ENCODE measurements at places on chromosomes 5 and 9. TPM values are rescaled to one million over a fixed set of nuclear protein-coding genes. Genes with fewer than 3 reads are reported as not detected.
A peak's percentile ranks its signal among the peaks of the same experiment; 100 is the strongest.

GRCh38 chr5:132274050-132274792 lies 16.7 kb downstream of the PDLIM4 start:
- no peak for DNase-seq

Gene HAVCR2
- not detected for total RNA-seq

GRCh38 chr9:112187404-112187803 lies 12.3 kb upstream of the SUSD1 start:
- DNase-seq = no peak

DNA sequence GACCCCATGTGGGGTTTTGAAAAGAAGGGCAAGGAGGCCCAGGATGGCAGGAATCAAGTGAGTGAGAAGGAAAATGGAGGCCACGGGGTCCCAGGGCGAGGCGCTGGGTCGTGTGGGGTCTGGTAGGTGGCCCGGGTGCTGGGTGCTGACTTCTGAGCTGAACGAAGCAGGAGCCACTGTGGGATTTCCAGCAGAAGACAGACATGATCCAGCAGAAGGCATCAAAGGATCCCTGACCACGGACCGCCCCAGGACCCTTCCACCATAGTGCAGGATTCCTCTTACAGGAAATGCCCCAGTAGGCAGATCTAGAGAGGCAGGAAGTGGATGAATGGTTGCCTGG lies 106.7 kb downstream of the ADAMTS2 start:
- no peak for DNase-seq

GRCh38 chr9:35490155-35490909 lies 421 bp downstream of the RUSC2 start:
- DNase-seq = peak; percentile 34

- DNase-seq = no peak
Observed at GRCh38 chr9:129909851-129910250, 74.6 kb downstream of the USP20 start.

- DNase-seq = no peak
Observed at GRCh38 chr5:148932355-148932935, 106.0 kb downstream of the ADRB2 start.

Gene ANKRD18A
- total RNA-seq = 32.3 TPM

GRCh38 chr5:110371011-110371724 lies 355.3 kb downstream of the TMEM232 start:
- DNase-seq = no peak

GRCh38 chr5:122756264-122756911 lies 18.5 kb upstream of the SNX2 start:
- no peak for DNase-seq

DNA sequence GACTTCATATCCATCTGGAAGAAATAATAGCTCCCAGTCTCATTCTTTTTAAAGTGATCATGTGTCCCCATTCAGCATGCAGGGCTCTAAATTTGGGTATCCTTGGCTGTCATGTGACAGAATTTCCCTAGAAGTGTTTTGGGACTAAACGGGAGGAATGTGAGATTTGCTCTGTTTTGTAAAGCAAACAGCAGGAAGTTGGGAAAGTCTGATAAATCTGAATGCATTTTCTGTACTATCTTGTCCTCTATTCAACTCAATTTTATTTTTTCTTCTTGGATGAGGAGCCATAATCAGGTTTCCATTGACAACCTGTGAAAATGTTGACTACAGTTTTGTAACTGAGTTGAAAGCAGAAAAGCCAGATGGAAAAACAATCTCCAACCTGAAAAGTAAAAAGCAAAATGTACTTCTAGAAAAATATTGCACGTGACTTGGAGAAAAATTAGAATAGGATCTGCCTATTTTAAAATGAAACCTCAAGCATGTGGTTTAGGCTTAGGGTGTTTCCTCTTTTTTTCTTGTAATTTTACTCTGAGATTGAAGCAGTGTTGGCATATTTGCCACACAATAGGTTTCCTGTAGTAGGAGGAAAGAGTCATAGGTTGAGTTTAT lies 76.2 kb upstream of the IL6ST start:
- DNase-seq = no peak

Gene DROSHA
- total RNA-seq = 102 TPM

Gene OR1Q1
- total RNA-seq = not detected

GRCh38 chr5:157568222-157568621 lies 7.4 kb downstream of the ADAM19 start:
- DNase-seq = no peak

Gene POC5
- 21.5 TPM for total RNA-seq

DNA sequence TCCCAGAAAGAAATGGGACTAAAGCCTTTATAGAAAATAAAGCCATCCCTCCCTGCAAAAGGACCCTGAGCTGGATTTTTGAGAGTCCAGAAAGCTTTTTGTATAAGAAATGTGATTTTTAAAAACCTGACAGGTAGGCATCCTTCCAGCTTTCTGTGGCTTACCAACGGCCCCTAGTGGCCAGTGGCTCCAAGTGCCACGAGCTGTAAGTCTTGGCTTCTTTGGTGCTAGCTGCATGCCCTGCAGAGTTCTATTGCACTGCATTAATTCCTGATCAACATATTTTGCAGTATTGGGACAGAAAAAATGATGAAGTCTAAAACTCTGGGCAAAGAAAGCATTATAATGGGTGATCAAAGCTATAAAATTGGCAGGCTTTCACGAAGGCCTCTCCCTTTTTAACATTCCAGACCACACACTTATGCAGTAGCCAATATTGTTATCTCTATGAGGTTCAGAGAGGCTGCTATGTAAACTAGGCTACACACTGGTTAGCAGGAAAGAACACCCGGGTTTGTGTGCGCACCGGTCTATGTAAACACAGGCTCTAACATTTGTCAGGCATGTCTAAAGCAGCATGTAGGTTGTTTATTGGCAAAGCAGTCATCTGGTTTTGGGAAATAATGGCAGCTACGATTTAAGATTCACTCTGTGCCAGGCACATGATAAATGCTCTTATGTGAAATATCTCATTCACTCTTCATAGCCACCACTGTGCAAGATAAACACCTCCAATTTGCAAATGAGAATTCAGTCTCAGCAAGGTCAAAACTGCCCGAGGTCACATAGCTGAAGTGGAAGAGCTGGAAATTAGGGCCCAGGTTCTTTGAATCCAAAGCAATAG lies 55.2 kb downstream of the NMUR2 start:
- DNase-seq = peak; percentile 72

- DNase-seq = no peak
Observed at GRCh38 chr5:109558364-109558763, 131.4 kb upstream of the MAN2A1 start.

Gene TMEM252
- total RNA-seq = not detected

DNA sequence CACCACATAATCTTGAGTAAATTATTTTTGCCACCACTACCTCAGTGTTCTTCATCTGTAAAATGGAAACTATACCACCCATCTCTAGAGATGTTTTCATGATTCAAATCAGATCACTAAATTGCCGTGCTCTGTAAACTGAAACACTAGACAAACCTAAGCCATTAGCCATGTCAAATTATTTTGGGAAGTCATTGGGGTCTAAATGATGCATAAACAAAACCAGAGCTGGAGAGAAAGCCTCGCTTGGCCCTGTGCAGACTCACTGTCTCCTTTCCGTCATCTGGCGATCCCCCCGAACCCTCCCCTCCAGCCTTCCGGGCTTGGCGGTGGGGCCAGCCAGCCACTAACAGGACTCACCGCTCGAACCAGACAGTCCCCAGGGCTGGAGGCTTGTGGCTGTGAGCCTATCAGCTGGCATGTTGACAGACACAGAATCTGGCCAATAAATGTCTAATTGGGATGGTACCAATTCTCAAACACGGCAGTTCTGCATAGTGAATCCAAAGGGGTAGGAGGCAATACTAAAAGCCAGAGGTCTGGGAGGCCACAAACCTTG lies 256.5 kb downstream of the SEC61B start:
- no peak for DNase-seq

DNA sequence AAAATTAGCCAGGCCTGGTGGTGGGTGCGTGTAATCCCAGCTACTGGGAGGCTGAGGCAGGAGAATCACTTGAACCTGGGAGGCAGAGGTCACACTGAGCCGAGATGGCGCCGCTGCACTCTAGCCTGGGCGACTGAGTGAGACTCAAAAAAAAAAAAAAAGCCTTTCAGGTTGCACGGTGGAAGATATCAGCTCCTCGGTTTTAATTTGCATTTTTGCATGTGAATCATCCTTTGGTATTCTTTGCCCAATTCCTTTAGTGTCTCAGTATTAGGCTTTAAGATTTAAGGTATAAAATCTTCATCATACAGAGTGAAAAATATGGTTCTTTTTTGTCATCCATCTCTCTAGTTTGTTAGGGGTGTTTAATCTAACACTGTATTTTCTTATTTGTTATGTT lies 173.6 kb upstream of the S1PR3 start:
- no peak for DNase-seq

DNA sequence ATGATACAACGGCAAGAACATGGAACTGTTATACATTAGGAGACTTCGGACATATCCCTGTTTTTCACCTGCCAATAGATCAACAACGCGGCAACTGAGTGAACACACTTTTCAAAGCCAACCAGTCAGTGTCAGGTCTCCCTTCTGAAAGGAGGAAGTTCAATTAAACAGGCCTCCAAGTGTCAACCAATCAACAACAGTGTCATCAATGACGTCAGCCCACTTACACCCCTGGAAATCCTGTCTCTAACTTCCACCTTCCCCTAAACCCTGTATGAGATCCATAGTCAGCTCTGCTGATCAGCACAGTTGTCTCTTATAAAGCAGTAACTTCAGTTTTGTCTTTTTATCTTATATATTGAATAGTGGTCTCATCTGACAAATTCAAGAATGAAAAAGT lies 36.6 kb downstream of the DMRT3 start:
- DNase-seq = no peak

Gene ARID3C
- total RNA-seq = not detected

DNA sequence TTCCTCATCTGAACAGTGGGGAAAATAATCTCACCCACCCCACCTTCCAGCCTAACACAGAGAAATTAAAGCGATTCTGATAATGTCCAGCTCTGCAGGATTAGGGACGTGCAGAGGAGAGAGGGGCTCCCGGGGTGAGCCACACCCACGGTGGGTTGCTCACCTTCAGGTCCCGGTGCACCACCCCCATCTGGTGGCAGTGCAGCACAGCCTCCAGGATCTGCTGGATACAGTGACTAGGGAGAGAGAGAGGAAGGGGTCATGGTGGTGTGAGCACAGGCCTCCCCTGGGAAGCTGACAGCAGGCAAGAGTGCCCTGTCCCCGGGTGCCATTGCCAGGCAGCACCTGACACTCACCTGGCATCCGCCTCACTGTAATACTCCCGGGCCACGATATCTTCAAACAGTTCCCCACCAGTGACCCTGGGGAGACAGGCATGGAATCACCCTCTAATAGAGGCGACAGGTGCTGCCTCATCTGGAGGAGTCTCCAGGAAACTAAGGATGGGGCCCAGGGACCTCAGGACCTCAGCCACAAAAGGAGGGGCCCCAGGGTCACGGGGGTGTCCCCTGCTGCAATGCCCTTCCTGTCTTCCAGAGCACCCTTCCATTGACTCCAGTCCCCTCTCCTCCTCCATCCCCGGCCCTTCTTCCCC lies 33.0 kb downstream of the CAMK2A start:
- DNase-seq = peak; percentile 60

Gene ANKRD34B
- total RNA-seq = not detected

DNA sequence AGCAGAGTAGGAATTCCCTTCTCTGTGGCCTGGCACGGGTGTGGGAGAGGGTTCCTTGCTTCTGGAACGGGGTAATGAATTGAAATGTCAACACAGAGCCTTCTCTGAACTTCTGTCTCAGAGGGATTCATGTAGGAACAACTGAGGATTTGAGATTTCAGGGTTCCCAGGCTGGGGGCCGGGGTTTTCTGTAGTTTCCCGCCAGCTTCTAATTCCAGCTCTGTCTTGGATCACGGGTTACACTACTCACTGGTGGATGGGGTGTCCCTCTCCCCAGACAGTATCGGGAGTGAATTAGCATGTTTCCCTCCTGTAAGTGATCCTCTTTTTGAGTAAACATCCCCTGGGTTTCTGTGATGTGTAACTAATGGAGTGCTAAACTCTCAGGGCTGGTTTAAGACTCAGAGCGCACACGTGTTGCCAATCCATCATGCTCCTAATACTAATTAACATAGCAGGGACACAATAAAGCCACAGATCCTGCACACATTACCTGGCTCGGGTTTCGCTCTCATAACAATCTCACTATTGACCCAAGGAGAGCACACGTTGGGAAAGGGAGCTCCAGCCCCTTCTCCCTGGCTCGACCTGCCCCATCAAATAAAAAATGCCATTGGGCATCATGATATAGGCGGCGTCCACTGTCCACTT lies 18.1 kb upstream of the DMRT2 start:
- DNase-seq = no peak
